ENCODE measurements at places on chromosomes 16 and 17.
A peak's percentile ranks its signal among the peaks of the same experiment; 100 is the strongest.

- DNase-seq, result no peak
Observed at GRCh38 chr17:4247971-4248388, 15.8 kb downstream of the ANKFY1 start.

DNA sequence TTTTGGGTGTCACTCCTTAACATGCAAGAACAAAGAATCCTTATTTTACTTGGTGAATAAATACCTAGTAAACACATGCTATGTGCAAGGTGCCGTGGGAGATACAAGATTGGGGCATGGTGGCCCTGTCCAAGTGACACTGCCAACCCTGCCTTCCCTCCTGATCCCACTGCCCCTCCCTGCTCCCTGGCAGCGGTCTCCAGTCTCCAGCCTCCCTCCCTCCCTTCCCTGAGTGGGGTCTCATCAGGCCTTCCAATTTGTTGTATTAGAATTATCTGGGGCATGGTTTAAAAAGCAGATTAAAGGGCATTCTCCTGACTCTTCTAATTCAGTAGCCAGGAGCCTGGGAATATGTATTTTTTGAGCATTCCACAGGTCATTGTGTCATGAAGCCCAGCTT lies 12.5 kb upstream of the TMED6 start:
- DNase-seq, result no peak

DNA sequence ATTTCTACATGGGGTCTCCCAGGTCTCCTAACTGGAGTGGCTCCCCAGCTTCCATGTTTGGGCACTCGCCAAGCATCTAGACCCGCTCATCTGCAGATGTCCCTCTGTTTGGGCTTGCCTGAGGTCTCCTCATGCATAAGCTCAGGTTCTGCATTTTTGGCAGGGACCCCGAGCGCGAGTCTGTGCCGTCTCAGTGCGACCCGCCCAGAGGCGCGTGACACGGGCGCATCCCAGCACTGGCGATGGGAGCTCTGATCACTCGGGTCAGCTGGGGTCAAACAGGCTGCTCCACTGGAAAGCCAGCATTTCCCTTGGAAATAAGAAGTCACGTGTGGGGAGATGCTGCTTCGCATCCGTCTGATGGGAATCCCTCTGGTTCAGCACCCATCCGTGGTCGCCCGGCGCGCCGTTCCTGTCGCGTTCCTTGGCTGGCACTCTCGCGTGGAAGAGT lies 56.9 kb upstream of the FASN start:
- DNase-seq, result no peak

GRCh38 chr16:15650698-15651171 lies 690 bp downstream of the NDE1 start:
- peak; percentile 36 for DNase-seq

GRCh38 chr17:10349403-10349802 lies 23.4 kb downstream of the MYH13 start:
- no peak for DNase-seq

DNA sequence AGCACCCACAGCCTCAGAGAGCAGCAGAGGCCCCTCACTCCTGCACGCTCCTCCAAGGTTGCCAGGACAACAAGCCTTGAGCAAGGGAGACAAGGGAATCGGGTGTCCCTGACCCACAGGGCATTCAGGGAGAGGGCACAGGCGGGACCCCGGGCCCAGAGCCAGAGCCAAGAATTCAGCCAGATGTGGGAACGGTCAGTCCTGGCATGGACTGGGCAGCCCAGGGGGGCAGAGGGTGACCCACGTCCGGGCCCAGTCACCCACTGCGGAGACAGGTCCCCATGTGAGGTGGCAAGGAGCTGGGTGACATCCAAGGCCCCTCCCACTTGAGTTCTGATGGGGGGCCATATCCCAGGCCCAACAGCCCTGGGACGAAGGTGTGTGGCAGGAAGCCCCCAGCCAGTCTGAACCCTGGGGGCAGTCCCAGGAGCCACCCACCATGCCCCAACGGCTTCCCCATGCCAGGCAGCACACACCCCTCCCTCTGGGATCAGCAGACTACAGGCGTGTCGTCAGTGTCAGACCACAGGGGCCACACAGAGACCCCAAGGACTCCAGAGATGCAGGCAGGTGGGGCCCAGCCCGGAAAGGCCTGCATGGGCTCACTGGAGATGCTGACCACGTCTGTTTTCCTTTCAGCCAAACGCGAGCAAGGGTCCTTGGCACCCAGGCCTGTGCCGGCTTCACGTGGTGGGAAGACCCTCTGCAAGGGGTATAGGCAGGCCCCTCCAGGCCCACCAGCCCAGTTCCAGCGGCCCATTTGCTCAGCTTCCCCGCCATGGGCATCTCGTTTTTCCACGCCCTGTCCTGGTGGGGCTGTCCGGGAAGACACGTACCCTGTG lies 23.0 kb downstream of the USP6 start:
- DNase-seq, result no peak

GRCh38 chr16:5028950-5029475 lies 4.7 kb downstream of the NAGPA start:
- DNase-seq, result no peak

DNA sequence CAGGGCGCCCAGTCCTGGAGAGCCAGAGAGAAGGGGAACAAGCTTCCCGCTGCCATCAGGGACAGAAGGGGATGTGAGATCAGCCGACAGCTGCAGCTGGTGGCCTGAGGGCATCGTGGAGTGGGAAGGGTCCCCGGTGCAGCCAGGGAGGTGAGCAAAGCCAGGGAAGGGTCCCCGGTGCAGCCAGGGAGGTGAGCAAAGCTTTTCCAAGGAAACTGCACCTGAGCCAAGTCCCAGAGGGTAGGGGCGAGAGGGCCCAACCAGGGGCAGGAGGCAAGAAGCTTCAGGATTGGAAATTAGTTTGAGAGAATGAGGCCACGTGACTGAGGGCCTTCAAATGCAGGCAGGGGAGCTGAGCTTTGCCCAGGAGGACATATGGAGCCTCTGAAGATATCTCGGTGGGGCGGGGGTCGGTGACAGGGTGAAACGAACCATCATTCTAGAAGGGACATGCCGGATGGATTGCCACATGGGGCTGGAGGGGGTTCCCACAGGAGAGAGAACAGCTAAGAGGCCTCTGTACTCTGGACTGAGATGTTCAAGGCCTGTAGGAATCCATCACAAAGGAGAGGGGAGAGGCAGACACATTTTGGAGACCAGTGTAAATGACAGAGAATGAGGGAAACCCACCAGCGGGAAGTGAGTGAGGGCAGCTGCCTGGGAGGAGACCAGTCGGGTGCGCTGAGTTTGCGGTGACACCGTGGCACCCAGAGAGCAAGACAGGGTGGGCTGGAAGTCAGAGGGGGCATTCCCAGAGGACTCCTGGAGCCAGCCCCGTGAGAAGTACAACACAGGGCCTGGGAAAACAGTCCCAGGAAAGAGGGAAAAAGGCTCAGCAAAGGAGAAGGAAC lies 31.4 kb upstream of the RPH3AL start:
- DNase-seq, result no peak

- DNase-seq, result no peak
Observed at GRCh38 chr17:43212641-43213490, 1.2 kb downstream of the TMEM106A start.

DNA sequence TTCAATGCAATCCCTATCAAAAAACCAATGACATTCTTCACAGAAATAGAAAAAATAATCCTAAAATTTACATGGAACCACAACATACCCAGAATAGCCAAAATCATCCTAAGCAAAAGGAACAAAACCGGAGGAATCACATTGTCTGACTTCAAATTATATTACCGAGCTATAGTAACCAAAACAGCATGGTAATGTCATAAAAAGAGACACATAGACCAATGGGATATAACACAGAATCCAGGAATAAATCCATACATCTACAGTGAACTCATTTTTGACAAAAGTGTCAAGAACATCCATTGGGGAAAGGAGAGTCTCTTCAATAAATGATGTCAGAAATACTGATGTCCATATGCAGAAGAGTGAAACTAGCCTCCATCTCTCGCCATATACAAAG lies 105.8 kb upstream of the CORO6 start:
- DNase-seq, result no peak

DNA sequence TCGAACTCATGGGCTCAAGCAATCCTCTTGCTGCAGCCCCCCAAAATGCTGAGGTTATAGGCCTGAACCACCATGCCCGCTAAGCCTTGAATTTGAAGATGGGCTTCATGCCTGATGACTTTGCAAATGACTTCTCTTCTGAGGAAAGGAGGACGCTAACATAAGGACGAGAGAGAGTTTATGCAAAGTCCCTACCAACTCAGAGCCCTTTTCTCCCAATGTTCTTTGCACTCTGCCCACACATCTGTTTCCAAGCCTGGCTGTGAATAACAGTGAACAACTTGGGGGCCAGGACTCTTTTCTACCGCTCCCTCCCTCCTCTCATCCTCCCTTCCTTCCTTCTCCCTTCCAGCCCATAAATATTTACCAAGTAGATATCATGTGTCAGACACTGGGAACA lies 8.5 kb upstream of the NPIPB2 start:
- DNase-seq, result peak; percentile 39

GRCh38 chr17:80992077-80992947 lies 671 bp downstream of the CHMP6 start:
- no peak for DNase-seq

DNA sequence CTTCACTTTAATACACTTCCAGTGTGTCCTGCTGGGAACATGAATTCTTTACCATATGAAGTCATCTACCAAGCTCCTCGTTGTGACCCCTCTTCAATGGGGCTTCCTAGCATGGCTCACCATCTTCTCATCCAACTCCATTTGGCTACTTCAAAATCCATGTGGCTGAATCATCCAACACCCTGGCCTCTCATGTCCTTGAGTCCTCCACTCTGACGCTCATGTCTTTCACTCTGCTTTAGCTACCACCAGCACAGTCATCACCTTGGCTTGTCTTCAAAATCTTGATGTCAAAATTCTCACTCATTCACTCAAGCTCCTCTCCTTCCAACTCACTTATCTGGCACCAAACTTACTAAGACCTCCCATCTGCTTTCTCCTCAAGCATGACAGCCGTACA lies 35.8 kb downstream of the AMFR start:
- DNase-seq, result peak; percentile 67

DNA sequence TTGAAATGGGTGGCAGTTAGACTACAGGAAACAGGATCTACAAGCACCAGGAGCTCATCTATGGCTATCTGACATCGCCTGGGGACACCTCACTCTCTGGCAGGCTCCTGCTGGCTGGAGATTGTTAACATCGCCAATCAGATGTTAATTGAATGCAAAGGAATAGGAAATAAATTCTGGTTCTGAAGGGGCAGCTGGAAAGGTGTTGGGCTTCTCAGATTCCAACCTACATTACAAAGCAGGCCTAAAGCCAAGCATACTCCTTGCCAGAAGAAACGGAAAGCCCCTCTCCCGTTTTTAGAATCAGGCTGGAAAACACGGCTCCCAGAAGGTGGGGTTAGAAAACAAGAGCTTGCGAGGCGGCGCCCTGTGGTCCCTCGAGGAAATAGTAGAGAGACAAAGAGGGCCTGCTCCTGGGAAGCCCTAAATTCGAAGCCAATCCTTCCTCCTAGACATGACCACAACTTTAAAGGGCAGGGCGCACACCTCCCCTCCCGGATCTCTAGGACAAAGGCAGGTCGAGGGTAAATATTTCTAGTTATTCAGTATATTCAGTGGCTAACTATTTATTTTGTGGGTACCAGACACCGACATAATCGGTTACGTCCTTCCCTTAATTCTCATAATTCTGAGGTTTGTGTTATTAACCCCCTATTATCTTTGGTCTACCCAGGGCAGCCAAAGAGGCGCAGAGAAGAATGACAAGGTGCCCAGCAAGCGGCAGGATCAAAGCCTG lies 763 bp upstream of the TOM1L1 start:
- no peak for DNase-seq

DNA sequence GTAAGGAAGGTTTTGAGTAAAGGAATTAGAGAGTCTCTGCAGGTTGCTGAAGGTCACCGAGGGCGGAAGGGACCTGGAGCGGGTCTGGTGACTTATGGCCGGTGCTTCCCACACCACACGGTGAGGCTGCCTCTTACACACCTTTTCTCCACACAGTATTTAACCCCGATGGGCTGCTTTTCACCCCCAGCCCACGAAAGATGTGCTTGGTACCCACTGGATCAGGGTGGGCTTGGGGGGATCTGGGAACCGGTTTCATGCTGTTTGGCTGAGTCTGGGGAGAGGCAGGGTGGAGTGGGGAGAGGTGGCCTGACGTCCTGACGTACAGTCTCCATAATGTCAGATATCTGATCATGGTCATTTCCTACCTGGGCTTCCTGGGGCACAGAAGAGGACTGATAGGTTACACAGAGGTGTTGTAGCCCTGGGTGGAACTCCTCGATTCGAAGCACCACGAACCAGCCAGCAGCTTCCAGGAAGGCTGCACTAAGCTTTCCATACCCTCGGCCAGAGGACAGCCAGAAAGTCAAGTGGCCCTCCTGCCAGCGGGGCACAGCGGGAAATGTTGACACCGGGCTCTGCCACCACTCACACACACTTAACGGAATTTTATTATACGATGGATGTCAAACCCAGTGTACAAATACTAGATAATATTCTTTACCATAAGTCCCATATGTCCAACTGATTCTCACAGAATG lies 34.0 kb downstream of the OR1D5 start:
- DNase-seq, result no peak

GRCh38 chr16:70254965-70255286 lies 3.2 kb upstream of the EXOSC6 start:
- DNase-seq, result no peak

DNA sequence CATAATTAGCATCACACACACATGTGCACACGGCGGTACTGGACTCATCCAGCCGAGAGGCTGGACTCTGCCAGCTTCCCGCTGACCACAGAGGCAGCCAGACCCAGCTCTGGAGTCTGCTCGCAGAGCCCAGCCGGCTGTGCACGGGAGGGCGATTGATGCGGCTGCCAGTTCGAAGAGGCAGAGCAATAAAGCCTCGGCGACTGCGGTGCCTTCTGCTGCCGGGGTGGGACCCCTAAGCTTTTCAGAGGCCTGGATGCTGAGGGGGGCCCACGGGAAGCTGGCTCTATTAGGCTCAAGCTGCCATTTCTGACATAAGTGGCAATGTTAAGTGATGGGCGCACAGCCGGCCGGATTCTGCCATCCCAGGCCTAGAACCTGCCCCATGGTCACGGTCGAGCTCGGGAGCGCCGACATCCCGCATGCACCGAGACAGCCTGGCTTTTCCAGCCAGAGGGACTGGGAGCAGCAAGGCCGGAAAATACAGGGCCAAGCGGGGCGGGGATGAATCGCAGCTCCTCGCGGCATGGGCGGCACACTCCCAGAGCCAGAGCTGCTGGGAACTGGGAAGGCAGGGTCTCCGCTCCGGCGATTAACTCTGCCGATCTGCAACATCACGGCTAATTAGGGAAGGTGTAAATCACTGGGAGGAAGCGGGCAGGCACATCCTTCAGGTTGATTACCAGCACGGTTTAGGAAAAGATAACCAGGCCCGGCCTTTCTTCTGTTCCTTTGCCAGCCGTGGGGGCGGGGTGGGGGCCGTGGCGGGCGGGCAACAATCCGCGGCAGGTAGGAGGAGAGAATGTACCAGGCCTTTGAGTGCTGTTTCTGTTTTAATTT lies 57.7 kb downstream of the TBC1D16 start:
- no peak for DNase-seq

Data from fibroblast of gingiva (primary cell).